NCI-H1417 treated with DMSO at 0.1 percent for 48 hours (cell line): ENCODE measurements at places on chromosomes 1 and 21.
A peak's percentile ranks its signal among the peaks of the same experiment; 100 is the strongest.

- no peak for DNase-seq
Measured at GRCh38 chr1:185464777-185465176, 147.7 kb upstream of the IVNS1ABP start.

DNA sequence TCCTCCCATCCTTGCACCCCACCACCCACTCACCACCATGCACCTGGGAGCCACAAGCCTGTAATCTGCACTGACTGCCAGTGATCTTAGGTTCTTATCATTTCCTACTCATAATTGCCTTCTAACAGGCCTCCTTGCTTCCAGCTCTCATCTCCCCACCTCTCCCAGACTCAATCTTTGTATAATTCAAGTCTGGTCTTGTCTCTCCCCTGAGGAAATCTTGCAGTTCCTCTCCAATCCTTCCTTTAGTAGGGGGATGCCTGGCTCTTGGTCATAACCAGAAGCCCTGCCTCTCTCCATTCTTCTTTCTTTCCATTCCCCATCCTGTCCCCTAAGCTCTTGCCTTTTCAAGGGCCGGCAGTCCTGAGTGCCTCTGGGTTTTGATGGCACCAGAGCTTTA lies 27.8 kb downstream of the PIGM start:
- DNase-seq: no peak

DNA sequence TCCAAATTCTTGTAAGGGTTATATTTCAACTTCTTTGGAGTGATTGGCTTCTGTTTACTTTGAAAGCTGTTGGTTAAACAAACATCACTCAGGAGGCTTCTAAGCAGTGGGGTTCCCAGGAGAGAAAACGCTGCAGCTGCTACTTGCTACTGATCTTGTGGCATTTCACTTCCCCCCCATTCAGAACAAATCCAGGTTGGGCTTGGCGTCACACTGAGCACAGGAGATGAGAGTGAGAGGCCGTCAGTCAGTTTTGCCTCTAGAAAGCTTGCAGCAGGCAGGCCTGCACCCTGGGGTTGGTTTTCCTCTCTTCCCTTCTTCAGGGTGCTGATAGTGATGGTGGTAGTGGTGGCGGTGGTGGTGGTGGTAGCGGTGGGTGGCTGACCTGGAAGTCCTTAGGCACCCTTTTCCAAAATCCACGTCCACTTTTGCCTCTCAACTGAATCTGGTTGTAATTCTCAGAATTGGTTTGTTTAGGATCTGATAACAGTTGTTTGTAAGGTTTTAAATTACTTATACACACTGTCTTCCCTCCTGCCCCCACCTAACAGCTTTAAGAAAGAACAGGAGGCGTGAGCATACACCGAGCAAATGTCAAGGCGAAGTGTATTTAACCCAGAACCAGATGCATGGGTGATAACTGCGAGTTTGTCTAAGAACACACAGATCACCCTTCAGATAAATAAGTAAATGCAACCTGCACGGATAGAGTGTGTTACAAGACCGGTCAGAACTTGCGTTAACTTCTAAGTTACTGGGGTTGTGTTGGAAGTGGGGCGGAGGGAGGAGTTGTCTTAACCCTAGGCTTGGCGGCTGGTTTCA lies 3.2 kb upstream of the PROX1 start:
- DNase-seq: peak; percentile 62

- no peak for DNase-seq
Measured at GRCh38 chr1:23591460-23592208, 32.3 kb upstream of the ID3 start.

GRCh38 chr1:71039661-71040262 lies 7.9 kb downstream of the PTGER3 start:
- no peak for DNase-seq

- no peak for DNase-seq
Measured at GRCh38 chr21:25953659-25954058, 216.9 kb downstream of the APP start.

- DNase-seq: no peak
Measured at GRCh38 chr1:37723072-37723389, 30.7 kb downstream of the CDCA8 start.

GRCh38 chr1:9111957-9112356 lies 16.9 kb downstream of the GPR157 start:
- DNase-seq: no peak

DNA sequence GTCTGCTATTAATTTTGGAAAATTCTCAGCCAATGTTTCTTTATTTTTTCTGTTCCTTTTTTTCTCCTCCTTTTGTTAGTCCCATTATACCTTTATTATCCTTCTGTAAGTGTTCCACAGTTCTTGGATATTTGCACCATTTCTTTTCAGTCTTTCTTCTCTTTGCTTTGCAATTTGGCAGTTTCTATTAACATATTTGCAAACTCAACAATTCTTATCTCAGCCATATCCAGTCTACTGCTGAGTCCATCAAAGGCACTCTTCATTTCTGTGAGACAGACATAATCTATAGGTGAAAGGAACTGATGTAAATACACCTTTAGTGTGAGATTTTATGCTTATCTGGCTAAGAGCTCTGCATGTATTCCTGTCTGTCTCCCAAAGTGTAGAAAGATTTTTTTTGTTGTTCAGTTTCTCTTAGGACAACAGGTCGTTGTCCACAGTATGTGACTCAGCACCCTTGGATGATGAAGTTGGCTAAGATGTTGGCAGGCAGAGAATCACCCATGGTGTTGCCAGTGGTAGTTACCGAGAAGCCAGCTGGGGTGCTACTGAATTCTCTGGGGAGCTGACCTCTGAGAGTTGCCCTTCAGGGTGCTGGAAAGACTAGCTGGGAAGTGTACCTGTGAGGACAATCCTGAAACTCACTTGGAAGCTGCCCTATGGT lies 38.4 kb downstream of the LEPR start:
- DNase-seq: no peak

DNA sequence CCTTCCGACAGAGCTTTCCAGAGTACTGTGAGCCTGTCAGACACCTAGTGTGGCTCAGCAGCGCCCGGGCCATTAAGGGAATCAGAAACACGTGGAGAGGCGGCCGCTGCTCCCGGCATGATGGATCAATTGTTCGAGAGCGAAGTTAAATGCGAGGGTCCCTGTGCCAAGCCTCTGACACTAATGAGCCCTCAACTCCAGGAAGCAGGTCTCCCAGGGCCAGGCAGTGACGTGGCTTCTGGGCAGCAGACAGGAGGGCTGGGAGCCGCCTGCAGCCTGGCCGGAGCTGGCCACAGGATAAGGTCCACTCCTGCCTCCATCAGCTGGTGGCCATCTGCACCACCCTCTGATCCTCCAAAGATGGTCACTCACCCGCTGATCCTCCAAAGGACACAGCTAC lies 67.5 kb upstream of the CLDN14 start:
- DNase-seq: no peak

- DNase-seq: no peak
Measured at GRCh38 chr1:31483012-31483946, 70.3 kb downstream of the SERINC2 start.

DNA sequence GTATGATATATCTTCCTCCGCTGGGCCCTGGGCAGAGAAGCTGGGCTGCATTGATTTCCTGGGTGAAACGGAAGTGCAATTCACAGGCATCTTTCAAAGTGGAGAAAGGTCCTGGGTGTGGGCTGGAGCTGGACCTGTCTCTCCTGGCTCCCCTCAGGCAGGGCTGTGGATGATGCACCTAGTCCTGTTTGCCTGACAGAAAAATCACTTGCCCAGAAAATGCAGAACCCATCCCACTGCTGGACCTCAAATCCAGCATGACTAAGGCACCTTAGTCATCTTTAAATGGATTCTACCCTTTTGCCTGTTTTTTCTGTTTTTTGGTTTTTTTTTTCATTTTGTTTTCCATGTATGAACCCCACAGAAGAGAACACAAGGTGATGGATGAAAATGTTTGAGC lies 49.7 kb downstream of the MYSM1 start:
- no peak for DNase-seq

DNA sequence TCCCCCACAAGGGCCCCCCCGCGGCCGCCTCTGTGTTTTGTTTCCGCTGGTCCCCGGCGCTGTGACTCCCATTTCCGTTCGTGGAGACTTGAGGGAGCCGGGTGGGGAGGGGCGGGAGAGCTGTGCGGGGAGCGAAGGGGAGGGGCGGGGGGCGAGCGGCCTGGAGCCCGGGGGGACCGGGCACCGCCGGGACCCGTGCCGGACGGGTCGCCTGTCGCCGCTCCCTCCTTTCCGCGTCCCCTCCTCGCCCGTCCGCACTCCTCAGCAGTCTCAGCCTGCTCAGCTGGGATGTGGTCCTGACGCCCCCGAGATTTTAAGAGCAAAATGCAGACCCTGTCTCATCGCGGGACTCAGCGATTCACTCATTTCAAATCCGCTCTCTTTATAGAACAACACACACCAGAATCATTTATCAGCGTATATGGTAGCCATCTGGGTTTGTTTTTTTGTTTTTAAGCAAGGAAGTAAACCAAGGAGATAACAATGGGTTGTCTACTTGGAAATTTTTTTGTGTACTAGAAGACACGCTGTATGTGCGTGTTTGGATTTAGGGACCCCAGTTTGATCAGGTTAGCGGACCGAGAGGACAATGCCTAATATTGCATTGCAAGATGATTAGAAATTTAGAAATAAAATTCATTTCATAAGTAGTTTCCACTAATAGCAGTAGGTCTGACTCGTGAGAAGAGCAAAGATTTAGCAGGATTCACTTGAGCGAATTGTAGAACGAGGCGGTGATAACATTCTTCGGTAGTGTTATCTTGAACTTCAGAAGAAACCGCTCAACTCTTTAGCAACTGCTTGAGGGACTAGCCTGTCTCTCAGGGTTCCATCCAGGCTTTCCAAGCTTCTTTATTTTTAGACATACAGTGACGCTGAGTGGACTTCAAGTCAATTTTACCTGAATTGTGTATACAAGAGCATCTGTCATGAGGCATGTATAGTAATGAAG lies 1.1 kb downstream of the GABPA start:
- DNase-seq: peak; percentile 21

DNA sequence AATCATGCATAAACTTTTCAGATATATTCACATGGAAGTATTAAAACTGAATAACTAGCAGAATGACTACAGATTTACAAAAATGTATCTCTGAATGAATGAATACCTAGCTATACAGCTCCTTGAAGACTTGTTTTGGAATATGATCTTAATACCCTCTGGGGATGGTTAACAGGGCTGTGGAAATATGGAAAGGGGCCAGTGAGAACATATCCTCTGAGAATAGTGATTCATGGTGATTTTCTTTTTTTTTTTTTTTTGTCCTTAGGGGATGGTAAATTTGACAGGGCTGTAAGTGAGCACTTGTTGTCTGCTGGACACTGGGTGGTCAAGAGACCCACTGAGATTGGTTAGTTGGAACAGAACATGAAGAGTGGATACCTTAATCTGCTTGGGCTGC lies 80.7 kb upstream of the HP1BP3 start:
- no peak for DNase-seq

DNA sequence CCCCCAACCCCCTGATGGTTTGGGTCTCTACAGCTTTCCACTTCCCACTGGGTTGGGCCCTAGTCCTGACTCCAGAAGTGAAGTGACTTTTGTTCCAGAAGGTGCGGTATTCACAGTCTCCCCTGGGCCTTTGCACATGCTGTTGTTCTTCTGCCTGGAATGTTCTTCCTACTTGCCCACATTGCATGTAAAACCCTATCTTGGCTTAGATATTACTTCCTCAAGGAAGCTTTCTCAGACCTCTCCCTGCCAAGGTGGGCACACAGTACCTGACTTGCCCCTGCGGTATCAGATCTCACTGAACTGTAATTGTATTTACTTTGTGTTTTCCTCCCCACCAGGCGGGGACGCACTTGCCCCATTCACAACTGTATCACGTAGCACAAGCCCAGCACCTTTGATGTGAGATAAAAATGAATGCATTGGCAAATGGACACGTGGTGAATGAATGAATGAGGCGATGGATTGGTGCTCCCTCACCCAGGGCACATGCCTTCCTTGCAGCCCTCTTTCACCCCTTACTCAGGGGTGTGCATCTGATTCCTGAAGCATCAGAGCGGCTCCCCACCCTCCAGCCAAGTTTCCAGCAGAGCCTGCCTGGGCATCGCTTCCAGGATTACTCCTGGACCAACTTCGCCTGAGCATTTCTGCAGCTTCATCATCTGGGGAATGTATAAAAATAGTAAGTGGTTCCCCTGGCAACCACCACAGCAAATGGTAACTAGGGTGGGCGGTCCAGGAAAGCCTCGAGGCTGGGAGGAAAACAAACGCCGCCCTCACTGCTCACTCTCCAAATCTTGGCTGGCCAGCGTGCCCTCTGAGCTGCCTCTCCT lies 19.8 kb downstream of the NENF start:
- no peak for DNase-seq
